ENCODE measurements at places on chromosomes 6 and 20.

DNA sequence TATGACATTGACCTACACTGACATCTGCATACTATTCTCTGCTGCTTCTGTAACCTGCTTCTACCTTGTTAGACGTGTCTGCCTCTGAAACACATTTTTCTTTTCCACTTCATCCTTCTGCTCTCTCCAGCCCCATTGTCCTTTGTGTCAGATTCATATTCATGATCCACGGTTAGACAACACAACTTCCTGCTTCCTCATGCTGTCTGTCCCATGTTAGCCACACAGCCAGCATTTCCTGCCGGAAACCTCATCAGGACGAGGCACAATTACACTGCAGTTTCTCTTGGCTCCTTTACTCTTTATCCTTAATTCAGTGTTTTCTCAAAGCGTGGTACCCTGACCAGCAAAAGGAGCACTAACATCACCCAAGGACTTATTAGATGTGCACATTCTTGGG, 150.2 kb downstream of the TBC1D7 start:
- no peak for DNase-seq

DNA sequence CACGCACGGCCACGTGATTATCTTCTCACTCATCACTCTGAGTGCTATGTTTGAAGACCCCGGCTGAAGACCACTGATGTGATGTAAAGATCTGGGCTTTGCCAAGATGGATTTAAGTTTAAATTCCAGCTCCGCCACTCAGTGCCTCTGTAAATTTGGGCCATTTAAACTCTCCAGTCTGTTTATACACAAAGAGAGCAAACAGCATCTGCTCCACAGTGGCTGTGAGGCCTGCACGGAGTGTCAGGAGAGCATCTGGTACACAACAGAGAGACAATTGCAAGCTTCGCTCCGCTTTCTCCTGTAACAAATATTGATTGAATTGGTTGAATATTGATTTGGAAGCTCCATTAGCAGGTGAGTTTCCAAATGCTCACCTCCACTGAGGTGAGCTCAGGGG, 80.5 kb upstream of the FRMD1 start:
- no peak for DNase-seq

GRCh38 chr6:156598071-156598854, 178.9 kb upstream of the ARID1B start:
- DNase-seq = no peak

DNA sequence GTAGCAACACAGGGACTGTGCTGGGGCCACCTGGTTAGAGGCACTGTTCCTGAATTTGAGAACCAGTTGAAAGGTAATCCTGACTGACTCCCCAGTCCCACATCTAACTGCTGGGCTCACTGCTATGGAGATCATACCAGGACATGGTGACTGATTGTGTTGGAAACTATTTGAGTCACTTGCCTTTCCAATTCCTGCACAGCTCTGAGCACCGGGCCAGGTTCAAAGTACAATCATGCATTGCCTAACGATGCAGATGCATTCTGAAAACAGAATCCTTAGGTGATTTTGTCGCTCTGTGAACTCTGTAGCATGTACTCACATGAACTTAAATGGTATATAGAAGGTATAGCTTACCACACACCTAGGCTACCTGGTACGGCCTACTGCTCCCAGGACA, 215.3 kb downstream of the BMP7 start:
- no peak for DNase-seq

DNA sequence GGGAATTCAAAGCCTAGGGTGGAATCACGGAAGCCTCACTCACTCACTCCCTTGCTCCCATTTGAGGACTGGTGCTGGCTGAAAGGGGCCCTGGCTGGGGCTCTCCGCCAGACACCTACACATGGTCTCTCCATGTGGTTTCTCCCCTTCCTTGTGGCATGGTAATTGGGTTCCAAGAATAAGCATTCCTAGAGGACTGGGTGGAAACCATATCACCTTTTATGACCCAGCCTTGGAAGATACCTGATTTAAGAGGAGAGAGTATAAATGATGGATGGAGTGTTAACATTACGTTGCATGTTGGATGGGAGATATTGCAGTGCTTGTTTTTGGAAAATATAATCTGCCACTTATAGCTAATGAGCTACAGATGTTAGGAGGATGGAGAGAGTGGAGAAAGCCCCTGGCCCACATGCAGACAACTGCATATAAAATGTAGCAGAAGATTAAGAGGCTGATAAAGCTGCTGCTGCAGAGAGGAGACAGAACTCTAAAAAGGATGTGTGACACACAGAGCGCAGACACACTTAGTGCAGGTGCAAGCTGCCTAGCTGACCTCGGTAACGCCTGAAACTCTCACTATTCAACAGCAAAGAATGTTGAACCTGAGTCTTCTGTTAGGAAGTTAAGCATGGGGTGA, 23.3 kb upstream of the CDKN1A start:
- DNase-seq = no peak

DNA sequence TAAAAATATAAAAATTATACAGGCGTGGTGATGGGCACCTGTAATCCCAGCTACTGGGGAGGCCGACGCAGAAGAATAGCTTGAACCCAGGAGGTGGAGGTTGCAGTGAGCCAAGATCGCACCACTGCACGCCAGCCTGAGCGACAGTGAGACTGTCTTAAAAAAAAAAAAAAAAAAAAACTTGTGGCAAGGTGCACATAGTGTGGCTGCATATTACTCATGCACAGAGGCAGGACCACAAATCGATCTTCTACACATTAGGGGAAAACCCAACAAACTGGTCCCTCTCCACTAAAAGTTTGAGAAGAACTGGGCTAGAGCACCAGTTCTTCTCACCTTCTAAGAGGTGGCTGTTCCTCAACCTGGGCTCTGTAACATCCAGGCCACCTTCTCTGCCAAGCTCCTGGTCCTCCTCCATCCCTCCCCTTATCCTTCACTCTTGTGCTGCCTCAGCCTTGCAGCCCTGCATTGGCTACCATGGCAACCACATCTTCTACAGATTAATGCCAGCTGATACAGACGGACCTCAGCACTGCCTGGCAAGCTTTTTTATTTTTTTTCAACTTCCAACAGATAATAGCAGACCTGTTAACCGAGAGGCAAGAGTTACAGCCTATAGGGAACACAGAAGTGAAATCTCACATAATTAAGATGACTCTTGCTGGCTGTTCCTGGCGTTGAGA, 88.0 kb downstream of the ATP9A start:
- no peak for DNase-seq

GRCh38 chr6:156033598-156033997, 578.0 kb upstream of the NOX3 start:
- DNase-seq = no peak

DNA sequence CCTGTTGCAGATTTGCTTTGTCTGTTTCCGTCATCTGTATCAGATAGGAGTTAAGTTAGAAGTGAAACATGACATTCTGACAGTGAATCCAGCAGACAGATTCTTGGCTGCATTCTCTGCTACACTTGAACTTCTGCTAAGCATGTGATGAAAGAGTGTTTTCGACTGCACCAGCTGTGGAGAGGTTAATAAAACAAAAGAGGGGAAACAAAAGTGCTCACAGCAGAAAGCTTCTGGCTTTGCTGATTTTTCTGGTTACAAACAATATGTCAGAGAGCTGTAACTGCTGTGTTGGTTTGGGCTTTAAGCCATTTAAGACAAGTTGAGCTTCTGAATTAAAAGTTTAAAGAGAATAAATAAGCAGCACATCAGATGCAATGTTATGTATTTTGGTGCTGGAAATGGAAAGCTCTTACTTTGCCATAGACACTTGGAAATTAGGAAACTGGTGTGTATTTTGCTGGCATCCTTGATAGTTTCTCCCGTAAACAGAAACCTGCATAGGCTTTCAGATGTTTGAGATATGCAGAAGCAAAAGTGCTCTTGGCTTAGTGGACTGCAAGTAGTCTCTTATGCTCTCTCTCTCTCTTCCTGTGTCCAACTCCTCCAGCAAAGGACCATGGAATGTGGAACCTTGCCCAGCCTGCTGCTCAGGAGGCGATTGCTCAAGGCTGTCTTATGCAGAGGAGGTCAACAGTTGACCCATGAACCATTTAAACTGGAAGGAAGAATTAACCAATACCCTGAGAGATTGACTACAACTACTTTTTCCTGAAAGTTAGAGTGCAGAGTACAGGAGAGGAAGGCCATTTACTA, 104.9 kb downstream of the RPS12 start:
- no peak for DNase-seq

- DNase-seq = no peak
Measured at GRCh38 chr6:159852877-159853276, 37.9 kb upstream of the MAS1 start.

- DNase-seq = no peak
Measured at GRCh38 chr6:102980951-102981350, 1587.4 kb downstream of the GRIK2 start.

DNA sequence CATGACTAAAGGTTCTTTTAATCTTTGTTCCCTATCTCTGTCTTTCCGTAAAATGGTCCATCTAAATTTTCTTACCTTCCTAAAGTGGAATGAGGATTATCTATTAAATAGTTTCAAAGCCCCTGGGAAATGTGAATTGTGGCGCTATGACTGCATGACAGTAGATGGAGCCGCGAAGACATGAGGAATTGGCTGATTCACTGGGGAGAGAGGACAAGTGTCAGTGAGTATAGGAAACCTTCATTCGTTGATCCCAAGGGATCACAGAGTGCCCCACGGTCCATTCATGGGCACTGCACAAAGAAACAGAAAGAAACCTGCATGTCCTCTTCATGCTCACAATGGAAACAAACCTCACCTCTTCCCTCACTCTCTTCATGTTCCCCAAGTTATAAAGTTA, 479.3 kb upstream of the BTBD3 start:
- no peak for DNase-seq
